ENCODE measurements at places on chromosomes 7 and 10. TPM values are rescaled to one million over a fixed set of nuclear protein-coding genes. Genes with fewer than 3 reads are reported as not detected.

DNA sequence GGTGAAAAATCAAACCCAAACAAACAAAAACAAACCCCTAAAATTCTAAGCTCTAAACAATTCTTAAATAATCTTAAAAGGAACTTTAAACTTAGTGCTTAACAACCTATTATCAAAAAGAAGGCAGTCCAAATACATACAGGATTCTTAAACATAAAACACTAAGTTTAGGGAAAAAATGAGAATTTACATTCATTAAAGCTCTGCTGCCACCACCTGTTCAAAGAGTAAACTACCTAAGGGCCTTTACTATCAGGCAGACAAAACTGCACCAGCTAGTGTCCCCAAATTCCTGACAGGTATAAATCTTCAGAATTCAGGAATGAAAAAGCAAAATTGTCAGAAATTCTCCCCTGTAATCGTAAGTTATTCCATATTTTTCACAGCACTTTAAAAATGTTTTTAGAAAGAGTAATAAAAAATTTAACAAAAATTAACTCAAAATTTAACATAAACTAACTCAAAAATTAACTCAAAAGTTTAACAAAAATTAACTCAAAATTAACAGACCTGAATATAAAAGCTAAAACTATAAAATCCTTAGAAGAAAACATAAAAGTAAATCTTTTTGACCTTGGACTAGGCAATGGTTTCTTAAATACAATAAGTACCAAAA is 55.1 kb downstream of the PDZD8 start:
- no peak overlapping the region for H3K27ac ChIP-seq
- no peak overlapping the region for H3K4me3 ChIP-seq
- H3K4me1 ChIP-seq = no peaks in the 10 kb centered on the region
- DNase-seq = peak; percentile 36
- H3K27me3 ChIP-seq = no peaks in the 10 kb centered on the region

DNA sequence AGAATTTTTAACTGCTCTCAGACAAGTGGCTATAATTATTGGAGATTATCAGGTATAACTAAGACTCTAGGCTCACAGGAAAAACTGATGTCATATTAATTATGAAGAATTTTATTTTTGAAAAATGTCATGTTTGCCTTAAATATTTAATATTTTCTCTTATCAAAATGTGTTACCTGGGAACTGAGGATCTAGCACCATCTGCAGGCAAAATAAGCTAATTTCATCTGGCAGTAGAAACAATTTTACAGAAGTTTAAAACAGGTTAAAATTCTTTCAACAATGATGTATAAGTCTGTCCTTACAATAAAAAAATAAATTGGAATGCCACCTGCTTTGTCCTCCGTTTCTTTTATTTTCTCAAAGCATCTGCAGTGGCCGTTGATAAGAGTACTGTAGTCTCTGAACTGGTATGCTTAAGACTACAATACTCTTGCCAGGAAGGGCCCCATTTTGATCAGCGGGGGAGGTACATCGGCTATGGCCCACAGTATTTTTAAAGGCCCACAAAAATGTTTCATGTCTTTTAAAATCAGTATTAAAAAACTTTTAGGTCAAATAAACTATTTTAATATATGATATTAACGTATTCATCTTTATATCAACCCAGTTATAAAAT is 81.3 kb downstream of the VWDE start:
- H3K36me3 ChIP-seq = no peaks in the 10 kb centered on the region
- peak; percentile 12 for DNase-seq
- H3K4me3 ChIP-seq = no peak overlapping the region
- no peak overlapping the region for H3K27ac ChIP-seq
- no peaks in the 10 kb centered on the region for H3K27me3 ChIP-seq

DNA sequence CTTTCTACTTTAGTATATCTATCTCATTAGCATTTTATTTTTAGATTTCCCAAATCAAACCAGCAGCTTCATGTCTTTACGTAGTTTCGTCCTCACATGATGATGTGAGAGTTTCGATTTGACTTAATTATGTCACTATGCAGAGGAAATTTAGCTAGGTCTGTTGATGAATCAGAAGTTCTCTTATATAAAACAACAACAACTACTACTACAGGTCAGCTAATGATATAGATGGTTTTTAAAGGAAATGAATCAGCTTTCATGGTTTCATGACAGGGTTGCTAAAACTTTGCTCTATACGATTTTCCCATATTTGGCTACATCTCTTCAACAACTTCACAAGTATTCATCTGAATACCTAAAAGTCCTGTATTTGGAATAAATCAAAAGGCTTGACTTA is 28.6 kb downstream of the JAZF1 start:
- H3K36me3 ChIP-seq = no peaks in the 10 kb centered on the region
- H3K27me3 ChIP-seq = no peaks in the 10 kb centered on the region
- DNase-seq = no peak
- H3K4me3 ChIP-seq = no peak overlapping the region
- peaks cover 5% of the 10 kb centered on the region for H3K4me1 ChIP-seq

DNA sequence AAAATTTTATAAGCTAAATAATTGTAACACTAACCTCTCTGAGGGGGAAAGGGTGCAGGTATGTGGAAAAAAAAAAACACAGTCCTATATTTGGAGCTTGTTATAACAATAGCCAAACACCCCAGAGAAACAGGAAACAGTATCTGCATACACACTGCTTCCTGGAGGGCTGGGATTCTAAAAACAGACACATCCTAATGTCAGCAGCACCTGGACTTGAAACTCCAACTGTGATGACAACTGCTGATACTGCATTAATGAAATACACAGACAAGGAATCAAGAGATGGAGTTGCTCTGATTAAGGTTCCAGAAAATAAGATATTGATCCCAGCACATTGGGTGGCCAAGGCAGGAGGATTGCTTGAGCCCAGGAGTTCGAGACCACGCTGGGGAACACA is 9.3 kb downstream of the DAGLB start:
- peaks cover 34% of the 10 kb centered on the region for H3K4me1 ChIP-seq
- H3K36me3 ChIP-seq = peaks cover 27% of the 10 kb centered on the region
- H3K27ac ChIP-seq = peak overlapping the region; percentile 70
- no peaks in the 10 kb centered on the region for H3K27me3 ChIP-seq
- no peak overlapping the region for H3K4me3 ChIP-seq

The ZNF736 gene
- 11.6 TPM for total RNA-seq

- H3K27me3 ChIP-seq = no peaks in the 10 kb centered on the region
- H3K27ac ChIP-seq = no peak overlapping the region
- H3K4me3 ChIP-seq = no peak overlapping the region
- DNase-seq = no peak
- H3K36me3 ChIP-seq = no peaks in the 10 kb centered on the region
These were observed 80.9 kb downstream of the PFKFB3 start for GRCh38 chr10:6283655-6284054.

DNA sequence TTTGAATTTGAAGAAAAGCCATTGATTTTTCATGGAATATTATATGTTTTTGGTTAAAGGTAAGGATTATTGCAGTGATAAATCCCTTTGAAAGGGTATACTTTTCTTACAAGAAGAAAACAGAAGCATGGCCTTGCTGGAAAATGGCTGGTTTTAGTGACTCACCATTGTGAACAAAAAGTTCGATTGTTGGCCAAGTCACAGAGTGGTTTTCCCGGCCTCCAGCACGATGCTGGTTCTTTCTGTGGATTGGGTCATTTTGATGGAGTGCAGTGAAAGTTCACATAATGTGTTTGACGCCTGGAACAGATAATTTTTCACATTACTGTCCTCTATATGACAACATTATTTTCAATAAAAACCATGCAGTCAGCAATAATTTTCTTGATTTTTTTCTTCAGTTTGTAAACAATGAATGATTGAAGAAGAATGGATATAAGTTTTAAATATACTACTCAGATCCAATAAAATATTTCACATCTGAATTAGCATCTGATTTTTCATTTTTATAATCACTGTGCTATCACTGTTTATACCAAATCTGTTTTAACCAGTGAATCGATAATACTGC is 60.9 kb downstream of the RBM20 start:
- DNase-seq = no peak
- no peaks in the 10 kb centered on the region for H3K36me3 ChIP-seq
- no peak overlapping the region for H3K27ac ChIP-seq
- H3K27me3 ChIP-seq = no peaks in the 10 kb centered on the region
- H3K4me1 ChIP-seq = no peaks in the 10 kb centered on the region

The PNLIPRP2 gene
- total RNA-seq = not detected

The PTPRZ1 gene
- 0.47 TPM for total RNA-seq

The NYAP1 gene
- 0.24 TPM for total RNA-seq

DNA sequence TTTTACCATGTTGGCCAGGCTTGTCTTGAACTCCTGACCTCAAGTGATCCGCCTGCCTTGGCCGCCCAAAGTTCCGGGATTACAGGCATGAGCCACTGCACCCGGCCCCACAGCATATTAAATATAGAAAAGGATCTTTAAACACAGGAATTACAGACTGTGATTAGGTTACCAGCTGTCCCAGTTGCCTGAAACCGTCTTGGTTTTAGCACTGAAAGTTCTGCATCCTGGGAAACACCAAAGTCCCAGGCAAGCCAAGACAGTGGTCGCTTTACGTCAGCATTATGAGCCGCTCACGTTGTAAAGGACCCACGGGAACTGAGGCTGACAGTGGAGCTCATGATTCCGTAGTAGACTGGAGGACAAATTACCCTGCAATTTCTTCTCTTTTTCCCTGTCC is 69.0 kb upstream of the FAM180A start:
- no peak for DNase-seq
- no peaks in the 10 kb centered on the region for H3K4me1 ChIP-seq
- no peak overlapping the region for H3K4me3 ChIP-seq
- H3K27me3 ChIP-seq = no peaks in the 10 kb centered on the region

DNA sequence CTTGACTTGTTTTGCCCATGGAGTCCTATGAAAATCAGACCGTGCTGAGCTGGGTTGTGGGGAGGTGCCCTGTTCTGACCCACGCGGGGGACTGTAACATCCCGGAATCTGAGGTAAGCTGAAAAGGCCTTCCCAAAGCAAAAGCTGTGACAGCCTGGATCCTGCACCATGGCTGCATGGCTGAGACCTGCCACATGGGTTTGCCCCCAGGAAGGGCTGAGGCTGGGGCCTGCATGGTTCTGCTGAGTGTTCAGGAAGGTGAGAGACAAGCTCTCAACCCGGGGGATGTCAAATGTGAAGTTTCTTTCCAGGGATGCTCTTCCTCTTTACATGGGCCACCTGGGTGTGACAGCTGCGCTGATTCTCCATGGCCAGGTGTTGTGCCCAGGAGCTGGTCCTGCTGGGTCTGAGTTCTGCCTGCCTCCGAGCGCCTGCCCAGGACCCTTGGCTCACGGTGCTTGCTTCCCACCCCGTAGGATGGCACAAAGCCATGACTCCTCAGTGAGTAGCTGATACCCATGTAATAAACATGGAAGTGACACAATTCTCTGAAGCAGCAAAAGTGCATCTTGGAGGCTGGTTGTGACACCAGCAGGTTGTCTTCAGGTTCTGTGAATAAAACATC is 58.3 kb downstream of the VIPR2 start:
- H3K4me1 ChIP-seq = peaks cover 22% of the 10 kb centered on the region
- peaks cover 5% of the 10 kb centered on the region for H3K36me3 ChIP-seq
- H3K4me3 ChIP-seq = no peak overlapping the region
- H3K27me3 ChIP-seq = no peaks in the 10 kb centered on the region
- no peak overlapping the region for H3K27ac ChIP-seq
- DNase-seq = no peak

GRCh38 chr7:146956321-146956720 is 839.7 kb downstream of the CNTNAP2 start:
- no peak overlapping the region for H3K4me3 ChIP-seq
- H3K27ac ChIP-seq = no peak overlapping the region
- H3K4me1 ChIP-seq = no peaks in the 10 kb centered on the region
- no peaks in the 10 kb centered on the region for H3K27me3 ChIP-seq
- H3K36me3 ChIP-seq = no peaks in the 10 kb centered on the region
- DNase-seq = no peak

GRCh38 chr7:139918480-139918879 is 89.4 kb downstream of the TBXAS1 start:
- no peaks in the 10 kb centered on the region for H3K36me3 ChIP-seq
- H3K4me1 ChIP-seq = peaks cover 25% of the 10 kb centered on the region
- no peak overlapping the region for H3K4me3 ChIP-seq
- DNase-seq = no peak
- no peaks in the 10 kb centered on the region for H3K27me3 ChIP-seq
- H3K27ac ChIP-seq = no peak overlapping the region

DNA sequence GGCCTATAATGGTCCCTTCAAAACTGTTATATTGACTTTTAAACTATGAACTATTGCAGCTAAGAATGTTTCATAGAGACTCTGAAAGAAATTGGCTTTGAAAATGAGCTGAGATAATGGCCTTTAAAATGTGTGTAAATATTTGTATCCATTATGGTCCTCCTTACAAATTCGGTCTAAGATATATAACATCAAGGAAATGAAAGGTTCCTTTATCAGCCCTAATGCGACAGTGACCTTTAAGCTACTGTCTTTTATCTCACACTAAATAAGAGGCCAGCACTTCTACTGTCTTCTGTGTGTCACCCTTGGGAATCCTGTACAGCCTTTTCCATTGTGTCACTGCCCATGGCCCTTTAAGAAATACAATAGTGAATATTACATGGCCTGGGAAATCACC is 19.5 kb downstream of the COL28A1 start:
- H3K4me1 ChIP-seq = no peaks in the 10 kb centered on the region
- H3K36me3 ChIP-seq = no peaks in the 10 kb centered on the region
- H3K27me3 ChIP-seq = no peaks in the 10 kb centered on the region
- DNase-seq = no peak
- H3K27ac ChIP-seq = no peak overlapping the region
- no peak overlapping the region for H3K4me3 ChIP-seq

DNA sequence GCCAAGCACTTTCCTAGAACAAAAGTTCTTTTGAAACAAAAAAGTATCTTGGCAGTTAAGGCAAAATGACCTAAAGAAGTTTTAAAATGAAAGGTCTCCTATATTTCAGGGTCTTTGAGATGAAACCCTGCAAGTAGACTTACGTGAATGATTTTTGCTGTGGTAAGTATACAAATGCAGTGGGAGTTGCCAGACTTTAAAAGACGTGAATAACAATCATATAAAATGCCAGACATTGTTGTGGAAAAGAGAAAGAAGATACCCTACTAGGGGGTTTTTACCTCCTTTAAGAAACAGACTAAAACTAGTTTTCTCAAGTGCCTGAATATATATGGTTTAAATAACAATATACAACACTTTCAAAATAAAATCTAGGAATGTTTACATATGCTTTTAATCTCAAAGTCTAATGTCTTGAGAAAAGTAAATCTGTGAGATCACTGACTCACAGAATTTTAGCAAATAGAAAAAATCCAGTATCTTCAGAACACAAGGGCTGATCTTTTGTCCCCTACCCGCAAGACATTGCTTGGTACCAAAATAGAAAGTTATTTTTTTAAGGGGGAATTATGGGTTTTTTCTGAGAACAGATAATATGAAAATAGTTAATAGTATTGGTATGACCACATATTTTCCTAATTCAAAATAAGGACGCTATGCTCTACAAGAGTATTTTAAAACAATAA is 29.5 kb downstream of the LRRC17 start:
- peak overlapping the region; percentile 32 for H3K27ac ChIP-seq
- no peaks in the 10 kb centered on the region for H3K36me3 ChIP-seq
- no peak for DNase-seq

GRCh38 chr7:140537750-140538482 is 58.6 kb upstream of the MKRN1 start:
- no peak for DNase-seq
- H3K4me1 ChIP-seq = no peaks in the 10 kb centered on the region
- no peaks in the 10 kb centered on the region for H3K27me3 ChIP-seq
- no peaks in the 10 kb centered on the region for H3K36me3 ChIP-seq
- H3K4me3 ChIP-seq = no peak overlapping the region
- H3K27ac ChIP-seq = no peak overlapping the region

The PVRIG gene
- 52.3 TPM for total RNA-seq
